Hindlimb muscle (tissue), 1 donor: ENCODE measurements at places on chromosomes 7 and 10. TPM values are rescaled to one million over a fixed set of nuclear protein-coding genes. Genes with fewer than 3 reads are reported as not detected.

GRCh38 chr7:152106990-152107389 lies 81.5 kb downstream of the GALNT11 start:
- DNase-seq, result no peak

DNA sequence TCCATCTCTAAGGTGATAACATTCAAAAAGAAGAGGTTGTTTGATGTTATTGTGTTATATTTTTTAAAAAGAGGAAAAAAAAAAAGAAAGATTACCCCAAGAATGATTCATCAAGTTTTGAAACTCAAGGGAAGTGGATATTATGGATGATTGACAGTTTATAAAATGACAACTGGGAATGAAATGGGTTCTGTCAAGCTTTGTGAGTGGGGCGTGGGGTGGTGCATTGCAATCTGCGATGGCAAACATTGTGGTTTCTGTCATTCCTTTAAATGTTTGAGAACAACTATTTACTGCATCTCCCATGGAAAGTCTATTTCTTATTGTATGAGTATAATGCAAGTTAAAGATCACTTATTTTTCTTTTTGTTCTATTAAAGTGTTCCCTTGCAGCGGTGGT lies 297.0 kb downstream of the CCDC3 start:
- no peak for DNase-seq

DNA sequence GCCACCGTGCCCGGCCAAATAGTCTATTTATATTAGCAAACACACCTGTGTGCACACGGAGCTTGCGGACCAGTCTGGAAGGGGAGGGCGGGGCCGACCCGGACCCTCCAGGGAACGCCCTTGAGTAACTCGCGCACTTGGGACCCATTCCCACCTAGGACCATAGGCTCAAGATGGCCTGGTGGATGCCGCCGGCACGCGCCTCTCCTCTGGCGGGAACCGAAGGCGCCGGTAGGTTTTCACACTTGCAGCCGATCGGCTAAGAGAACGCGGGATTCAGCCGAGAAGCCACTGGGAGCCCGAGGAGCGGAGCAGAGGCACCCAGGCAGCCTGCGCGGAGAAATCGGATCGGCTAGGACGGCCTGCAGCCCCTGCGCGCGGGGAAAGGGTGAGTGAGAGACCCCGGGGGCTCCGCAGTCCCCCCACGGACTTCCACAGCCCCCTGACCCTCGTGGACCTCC lies 18.9 kb downstream of the IFT22 start:
- DNase-seq, result no peak

GRCh38 chr10:17214526-17214925 lies 13.1 kb upstream of the TRDMT1 start:
- no peak for DNase-seq

DNA sequence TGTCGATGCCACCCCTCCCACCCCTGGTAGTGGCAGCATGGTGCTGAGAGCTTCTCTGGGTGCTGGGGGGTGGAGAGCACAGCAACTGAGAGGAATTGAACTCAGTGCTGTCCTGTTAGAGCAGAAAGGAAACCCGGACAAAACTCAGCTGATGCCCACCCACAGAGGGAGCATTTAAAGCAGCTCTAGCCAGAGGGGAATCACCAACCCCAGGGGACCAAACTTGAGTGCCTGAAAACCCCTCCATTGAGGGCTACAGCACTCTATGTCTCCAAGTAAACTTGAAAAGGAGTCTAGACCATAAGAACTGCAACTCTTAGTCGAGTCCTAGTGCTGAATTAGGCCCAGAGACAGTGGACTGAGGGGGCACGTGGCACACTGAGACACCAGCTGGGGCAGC lies 16.8 kb upstream of the FOXI2 start:
- no peak for DNase-seq

- no peak for DNase-seq
Observed at GRCh38 chr10:116947841-116948529, 57.0 kb downstream of the SHTN1 start.

DNA sequence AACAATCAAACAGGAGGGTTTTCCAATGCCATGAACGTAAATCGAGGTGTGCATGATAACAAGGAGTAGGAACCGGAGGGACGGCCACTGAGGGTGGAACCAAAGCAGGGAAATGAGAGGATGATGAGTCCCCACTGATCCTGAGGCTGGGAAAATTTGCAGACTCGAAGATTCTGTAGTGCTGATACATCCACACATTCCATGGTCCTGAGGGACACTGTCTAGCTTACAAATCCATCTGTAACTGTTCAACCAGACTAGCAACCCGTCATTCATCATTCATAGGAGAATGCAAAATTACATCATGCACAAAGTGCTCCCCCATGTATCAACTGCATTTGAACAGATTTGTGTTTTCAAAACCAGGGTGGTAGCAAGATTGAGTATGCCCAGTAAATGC lies 189.7 kb downstream of the PTPRN2 start:
- DNase-seq, result no peak

The ADRA2A gene
- polyA plus RNA-seq, result 3.7 TPM
